ENCODE measurements at places on chromosomes 2 and 18.

GRCh38 chr2:26687328-26687727, 5.2 kb upstream of the KCNK3 start:
- no peak for DNase-seq

GRCh38 chr2:86470890-86471289, 29.7 kb downstream of the KDM3A start:
- no peak for DNase-seq

GRCh38 chr2:162320864-162321517, 2.5 kb upstream of the IFIH1 start:
- DNase-seq = no peak

- peak; percentile 78 for DNase-seq
Measured at GRCh38 chr2:47771211-47771610, 11.7 kb upstream of the MSH6 start.

DNA sequence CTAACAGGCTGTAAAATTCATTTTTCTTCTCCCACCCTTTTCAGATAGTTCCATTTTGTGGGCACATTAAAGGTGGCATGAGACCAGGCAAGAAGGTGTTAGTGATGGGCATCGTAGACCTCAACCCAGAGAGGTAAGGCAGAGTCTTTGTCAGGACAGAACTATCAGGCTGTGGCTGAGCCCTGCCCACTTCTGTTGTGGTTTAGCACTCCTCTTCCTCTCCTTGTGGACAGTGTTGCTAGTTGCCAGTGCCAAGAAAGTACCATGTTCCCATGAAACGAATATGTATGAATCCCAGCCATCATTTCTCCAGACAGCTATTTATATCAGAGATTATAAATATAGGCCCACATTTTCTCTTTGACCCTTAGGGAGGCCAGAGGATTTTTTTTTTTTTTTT, 1.6 kb downstream of the LGALSL start:
- no peak for DNase-seq

DNA sequence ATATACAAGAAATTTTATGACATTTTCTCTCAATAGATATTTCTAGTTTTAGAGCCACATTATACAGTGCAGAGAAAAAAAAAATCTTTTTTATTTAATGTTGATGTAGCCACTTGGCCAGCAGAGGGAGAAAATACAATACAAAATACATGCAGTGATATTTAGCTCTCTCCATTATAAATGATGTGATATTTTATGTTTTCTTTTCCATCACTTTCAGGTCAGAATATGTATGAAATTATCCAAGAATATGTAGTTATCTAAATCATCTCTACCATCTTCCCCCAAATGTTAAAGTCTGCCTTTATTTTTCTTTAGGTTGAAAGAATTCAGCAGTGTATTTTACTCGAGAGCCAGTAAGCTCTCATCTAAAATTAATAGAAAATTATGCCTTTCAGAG, 533.6 kb upstream of the FSHR start:
- DNase-seq = no peak

GRCh38 chr2:220528180-220528675, 900.8 kb downstream of the SLC4A3 start:
- peak; percentile 44 for DNase-seq

GRCh38 chr2:164126960-164127660, 391.3 kb upstream of the FIGN start:
- no peak for DNase-seq

All from fibroblast of skin of abdomen (primary cell).